ENCODE measurements at places on chromosomes 3 and 15.

- H3K4me1 ChIP-seq, result peaks cover 17% of the 10 kb centered on the region
- H3K4me3 ChIP-seq, result peak overlapping the region; percentile 36
- DNase-seq, result peak; percentile 11
- peaks cover 36% of the 10 kb centered on the region for H3K27me3 ChIP-seq
Observed at GRCh38 chr3:13549623-13550422, 898 bp downstream of the FBLN2 start.

- H3K4me3 ChIP-seq, result no peak overlapping the region
- H3K27me3 ChIP-seq, result peaks cover 18% of the 10 kb centered on the region
- no peak overlapping the region for H3K27ac ChIP-seq
- no peak for DNase-seq
Observed at GRCh38 chr15:96701877-96702276, 371.4 kb downstream of the NR2F2 start.

DNA sequence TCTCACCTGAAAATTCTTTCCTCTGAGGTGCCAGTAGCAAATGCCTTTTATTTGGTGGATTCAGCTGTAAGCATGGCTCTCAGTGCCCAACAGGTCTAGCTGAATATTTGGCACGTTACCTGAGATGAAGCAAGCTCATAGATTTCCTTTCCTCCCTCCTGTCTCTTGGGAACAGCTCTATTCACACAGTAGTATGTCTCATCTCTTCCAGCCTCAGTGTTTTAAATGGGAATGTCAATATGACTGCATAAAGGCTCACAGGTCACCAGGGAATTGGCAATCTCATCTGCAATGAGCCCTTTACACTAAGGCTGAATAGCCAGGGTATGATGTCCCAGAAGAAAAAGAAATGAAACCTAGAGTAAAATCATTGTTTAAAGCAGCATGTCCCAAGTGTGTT, 733.5 kb downstream of the NTRK3 start:
- H3K36me3 ChIP-seq, result no peaks in the 10 kb centered on the region
- no peaks in the 10 kb centered on the region for H3K4me1 ChIP-seq
- no peaks in the 10 kb centered on the region for H3K27me3 ChIP-seq
- no peak for DNase-seq
- H3K27ac ChIP-seq, result no peak overlapping the region
- no peak overlapping the region for H3K4me3 ChIP-seq

DNA sequence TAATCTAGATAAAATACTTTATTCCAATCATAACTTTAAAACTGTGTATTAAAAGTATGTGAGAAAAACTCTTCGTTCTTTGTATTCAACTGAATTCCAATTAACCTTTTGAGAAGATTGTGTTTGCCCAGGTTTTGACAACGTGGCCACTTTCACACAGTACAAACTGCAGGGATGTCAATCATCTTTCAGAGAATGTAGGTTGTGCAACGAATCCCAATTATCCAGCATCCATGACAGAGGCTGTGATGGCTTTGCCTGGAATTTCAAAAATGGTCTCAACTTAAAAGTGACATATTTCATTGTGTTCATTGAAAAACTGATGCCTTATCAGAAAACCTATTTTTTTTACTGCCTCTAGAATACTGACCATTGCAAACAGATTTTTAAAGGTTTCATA, 615.1 kb upstream of the KCNMB2 start:
- no peaks in the 10 kb centered on the region for H3K4me1 ChIP-seq
- no peak overlapping the region for H3K4me3 ChIP-seq
- H3K36me3 ChIP-seq, result no peaks in the 10 kb centered on the region

GRCh38 chr3:190435618-190436017, 14.1 kb downstream of the TMEM207 start:
- no peak overlapping the region for H3K27ac ChIP-seq
- H3K4me3 ChIP-seq, result no peak overlapping the region
- H3K27me3 ChIP-seq, result peaks cover 36% of the 10 kb centered on the region
- H3K36me3 ChIP-seq, result no peaks in the 10 kb centered on the region
- no peak for DNase-seq

DNA sequence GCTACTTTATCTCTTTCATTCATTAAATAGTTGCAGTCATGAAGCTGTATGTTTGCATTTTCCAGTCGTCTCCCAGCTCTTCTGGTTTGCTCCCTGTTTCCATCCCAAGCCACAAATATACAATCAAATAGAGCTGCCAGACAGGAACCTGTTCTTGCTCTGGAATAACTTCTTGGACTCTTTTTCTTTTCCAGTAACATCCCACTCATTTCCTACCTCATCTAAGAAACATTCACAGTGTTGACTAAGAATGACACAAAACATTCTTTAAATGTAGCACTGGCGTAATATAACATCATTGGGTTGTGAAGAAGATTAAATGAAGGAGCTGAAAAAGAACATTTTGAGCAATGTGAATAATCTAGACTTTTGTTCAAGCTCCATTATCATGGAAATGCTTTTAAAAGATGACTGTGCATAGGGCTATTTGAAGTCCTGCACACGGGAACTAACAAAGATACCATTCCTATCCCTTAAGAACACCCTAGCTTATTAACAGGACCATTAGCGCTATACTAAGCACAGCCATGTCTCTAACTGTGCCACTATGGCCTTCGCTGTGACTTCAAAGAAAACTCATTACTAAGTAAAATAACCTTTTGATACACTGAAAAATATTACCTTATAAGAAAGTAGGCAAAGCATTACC, 574.0 kb downstream of the NAALADL2 start:
- DNase-seq, result no peak
- no peaks in the 10 kb centered on the region for H3K27me3 ChIP-seq
- H3K27ac ChIP-seq, result no peak overlapping the region
- no peaks in the 10 kb centered on the region for H3K4me1 ChIP-seq

- no peak overlapping the region for H3K4me3 ChIP-seq
- no peaks in the 10 kb centered on the region for H3K36me3 ChIP-seq
- peaks cover 11% of the 10 kb centered on the region for H3K4me1 ChIP-seq
- peaks cover 8% of the 10 kb centered on the region for H3K27me3 ChIP-seq
- H3K27ac ChIP-seq, result no peak overlapping the region
Observed at GRCh38 chr3:17806876-17807275, 64.4 kb upstream of the TBC1D5 start.

DNA sequence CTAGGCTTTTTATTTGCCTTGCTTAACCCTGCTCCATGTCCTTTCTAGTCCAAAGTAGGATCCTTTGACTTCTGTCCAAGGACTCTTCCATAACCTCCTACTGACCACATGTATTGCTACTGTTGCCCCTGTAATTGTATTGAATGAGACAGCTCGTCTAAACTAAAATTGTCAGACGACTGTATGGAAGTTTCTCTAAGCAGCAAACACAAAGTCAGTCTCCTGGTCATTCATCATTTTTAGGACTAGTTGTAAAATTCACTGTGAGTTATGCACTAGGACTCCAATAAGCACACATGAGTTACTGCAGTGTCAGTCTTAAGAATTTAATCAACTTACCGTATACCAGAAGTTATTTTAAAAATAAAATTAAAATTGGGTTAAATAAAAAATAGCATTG, 32.8 kb downstream of the SLTM start:
- no peak for DNase-seq
- H3K36me3 ChIP-seq, result peaks cover 24% of the 10 kb centered on the region
- no peak overlapping the region for H3K4me3 ChIP-seq
- H3K27me3 ChIP-seq, result no peaks in the 10 kb centered on the region

DNA sequence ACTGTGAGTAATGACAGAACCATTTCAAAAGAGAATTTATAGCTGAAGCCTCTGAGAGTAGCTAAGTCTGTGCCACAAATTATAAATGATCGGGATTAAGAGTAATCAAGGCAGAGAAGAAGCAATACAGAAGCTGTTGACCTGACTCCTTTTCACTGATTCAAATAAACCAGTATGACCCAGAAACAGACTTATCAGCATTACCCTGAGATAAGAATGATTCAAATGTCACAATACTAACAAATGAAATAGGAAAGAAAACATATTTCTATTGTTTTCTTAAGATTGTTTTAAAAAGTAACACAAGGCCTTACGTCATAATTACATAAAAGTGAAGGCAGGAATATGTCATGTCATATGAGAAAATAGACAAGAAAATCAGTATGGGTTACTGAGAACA, 1534.6 kb downstream of the SI start:
- H3K4me1 ChIP-seq, result no peaks in the 10 kb centered on the region
- no peaks in the 10 kb centered on the region for H3K36me3 ChIP-seq
- no peak for DNase-seq
- no peak overlapping the region for H3K27ac ChIP-seq
- H3K27me3 ChIP-seq, result no peaks in the 10 kb centered on the region

DNA sequence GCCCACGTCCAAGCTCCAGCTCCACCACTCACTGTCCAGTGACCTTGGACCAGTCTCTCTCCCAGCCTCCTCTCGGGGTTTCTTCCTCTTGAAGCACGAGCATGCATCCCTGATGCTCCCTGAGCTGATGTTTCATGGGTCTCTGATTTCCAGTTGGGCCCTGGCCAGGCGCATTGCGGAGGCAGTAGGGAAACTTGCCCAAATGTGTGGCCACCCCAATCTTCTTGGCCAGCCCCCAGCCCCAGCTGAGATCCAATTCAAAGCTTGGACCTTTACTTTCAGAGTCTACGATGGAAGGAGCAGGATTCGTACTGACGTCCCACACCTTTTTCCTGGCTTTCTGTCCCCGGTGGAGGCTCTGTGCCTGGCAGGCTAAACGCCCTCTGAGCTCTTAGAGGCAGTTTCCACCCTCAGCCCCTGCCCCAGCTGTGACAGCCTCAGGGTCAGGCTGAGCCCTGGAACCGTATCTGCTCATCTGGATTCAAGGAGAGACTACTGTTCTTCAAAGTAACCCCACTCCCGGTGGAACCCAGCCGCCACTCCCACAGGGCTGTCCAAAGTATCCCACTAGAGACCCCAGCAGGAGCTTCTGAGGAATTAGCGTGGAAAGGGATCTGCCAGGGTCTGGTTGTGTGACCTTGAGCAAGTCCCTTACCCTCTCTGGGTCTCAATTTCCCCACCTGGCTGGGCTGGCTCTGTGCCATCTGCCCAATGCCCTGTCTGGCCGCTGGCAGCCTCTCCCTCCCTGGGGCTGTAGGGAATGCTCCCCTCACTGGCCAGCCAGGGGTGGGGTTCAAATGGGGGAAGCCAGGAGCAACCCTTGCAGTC, 37.4 kb downstream of the CPN2 start:
- no peak for DNase-seq
- H3K4me3 ChIP-seq, result no peak overlapping the region
- H3K36me3 ChIP-seq, result no peaks in the 10 kb centered on the region
- H3K27me3 ChIP-seq, result peaks cover 11% of the 10 kb centered on the region
- H3K27ac ChIP-seq, result no peak overlapping the region

DNA sequence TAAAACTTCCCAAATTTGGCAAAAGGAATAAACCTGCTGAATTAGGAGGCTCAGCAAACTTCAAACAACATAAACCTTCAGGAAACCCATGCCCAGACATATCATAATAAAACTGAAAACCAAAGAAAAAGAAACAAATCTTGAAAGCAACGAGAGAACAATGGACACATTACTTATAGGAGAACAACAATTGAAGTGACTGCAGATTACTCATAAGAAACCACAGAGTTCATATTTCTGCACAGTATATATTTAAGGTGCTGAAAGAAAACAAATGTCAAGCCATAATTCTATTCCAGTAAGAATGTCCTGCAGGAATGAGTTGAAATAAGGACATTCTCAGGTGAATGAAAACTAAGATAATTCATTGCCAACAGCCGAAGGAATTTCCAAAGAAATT, 80.8 kb upstream of the PROK2 start:
- H3K4me1 ChIP-seq, result peaks cover 2% of the 10 kb centered on the region
- no peak overlapping the region for H3K4me3 ChIP-seq
- no peaks in the 10 kb centered on the region for H3K36me3 ChIP-seq
- peaks cover 15% of the 10 kb centered on the region for H3K27me3 ChIP-seq
- no peak overlapping the region for H3K27ac ChIP-seq

- no peak overlapping the region for H3K27ac ChIP-seq
- no peaks in the 10 kb centered on the region for H3K27me3 ChIP-seq
- no peak for DNase-seq
Observed at GRCh38 chr3:184942735-184943134, 130.8 kb downstream of the VPS8 start.

DNA sequence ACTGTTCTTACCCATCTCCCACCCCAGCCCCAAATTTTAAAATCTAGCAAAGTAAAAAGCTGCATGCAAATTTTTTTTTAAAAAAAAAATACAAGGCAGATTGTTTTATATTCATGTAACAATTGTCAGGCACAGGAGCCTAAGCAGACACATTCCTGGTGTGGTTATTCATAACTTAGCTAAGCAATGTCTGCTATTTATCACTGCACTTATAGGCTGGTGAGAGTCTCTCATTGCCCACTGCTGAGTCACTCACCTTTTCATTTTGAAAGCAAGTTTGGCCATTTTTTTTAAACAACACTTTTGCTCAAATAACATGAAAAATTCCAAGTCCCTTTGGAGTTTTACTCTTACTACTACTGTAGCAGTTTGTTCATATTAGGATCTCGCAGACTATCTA, 413.9 kb downstream of the RBMS3 start:
- H3K4me1 ChIP-seq, result no peaks in the 10 kb centered on the region
- H3K27me3 ChIP-seq, result peaks cover 4% of the 10 kb centered on the region
- H3K36me3 ChIP-seq, result no peaks in the 10 kb centered on the region
- no peak for DNase-seq
- H3K27ac ChIP-seq, result no peak overlapping the region
- no peak overlapping the region for H3K4me3 ChIP-seq

DNA sequence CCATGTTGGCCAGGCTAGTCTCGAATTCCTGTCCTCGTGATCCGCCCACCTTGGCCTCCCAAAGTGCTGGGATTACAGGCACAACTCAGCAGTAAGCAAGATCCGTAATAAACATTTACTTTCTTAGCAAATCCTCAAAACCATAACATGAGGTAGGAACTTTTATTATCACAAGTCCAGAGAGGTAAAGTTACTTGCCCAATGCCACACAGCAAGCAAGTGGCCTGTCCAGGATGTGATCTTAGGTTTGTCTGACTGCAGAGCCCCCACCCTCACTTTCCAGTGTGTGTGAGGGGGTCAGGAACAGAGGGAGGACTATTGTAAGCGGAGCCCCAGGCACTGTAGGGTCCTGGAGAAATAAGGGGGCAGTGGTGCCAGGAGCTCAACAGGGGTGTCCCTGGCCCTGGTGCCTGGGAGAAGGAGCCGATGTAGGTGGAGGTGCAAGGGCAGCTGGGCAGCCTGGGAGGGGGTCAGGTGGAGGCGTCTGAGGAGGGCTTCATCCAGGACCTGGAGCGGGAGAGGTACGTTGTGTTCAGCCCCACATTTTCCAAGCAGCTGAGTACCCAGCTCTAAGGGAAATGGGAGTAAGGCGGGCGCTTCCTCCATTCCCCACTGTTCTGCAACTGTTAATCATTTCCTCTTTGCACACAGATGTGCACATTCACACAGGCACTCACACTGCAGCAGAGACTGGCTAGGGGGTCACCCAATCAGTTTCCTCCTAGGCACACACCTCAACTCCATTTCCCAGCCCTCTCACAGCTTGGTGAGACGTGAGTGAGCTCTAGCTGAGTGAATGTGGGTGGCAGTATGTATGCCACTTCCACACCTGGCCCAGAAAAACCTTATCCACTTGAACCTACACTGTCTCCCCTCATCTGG, 5.9 kb downstream of the RPUSD3 start:
- peaks cover 13% of the 10 kb centered on the region for H3K4me1 ChIP-seq
- H3K27me3 ChIP-seq, result no peaks in the 10 kb centered on the region
- H3K27ac ChIP-seq, result peak overlapping the region; percentile 39
- H3K36me3 ChIP-seq, result peaks cover 42% of the 10 kb centered on the region

Data from activated naive CD4-positive, alpha-beta T cell treated with anti-CD3 and anti-CD28 coated beads for 36 hours (primary cell).